PC-3 (cell line): ENCODE measurements at places on chromosomes 7 and 10. TPM values are rescaled to one million over a fixed set of nuclear protein-coding genes. Genes with fewer than 3 reads are reported as not detected.

DNA sequence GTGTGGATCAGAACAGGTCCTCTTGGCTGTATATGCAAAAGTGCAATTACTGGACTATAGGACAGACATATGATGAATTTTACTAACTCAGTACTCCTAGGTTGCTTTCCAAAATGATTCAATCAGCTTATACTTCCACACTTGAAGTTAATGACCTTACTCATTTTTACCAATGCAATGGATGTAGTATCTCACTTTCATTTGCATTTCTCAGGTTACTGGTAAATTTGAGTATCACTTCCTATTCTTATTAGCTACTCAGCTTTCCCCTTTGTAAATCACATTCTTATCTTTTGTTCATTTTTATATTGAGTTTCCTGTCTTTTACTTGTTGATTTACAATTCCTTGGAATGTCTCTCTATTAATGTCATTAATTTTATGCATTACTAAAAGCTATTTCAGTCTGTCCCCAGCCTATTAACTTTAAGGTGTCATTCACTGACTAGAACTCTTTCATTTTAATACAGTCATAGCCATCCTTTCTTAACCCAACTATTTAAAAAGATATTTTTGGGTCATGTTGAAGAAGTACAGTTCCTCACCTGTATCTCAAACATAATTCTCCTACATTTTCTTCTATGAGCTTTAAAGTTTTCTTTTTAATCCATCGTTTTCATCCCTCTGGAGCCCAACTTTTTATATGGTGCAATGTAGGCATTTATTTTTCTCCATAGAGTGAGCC lies 88.6 kb downstream of the VIM start:
- no peak for DNase-seq

The FAM241B gene
- 37.5 and 45.4 TPM in 2 replicates for total RNA-seq

The SPDYE2 gene
- not detected in 2 replicates for total RNA-seq

The TMEM209 gene
- total RNA-seq: 17.7 and 23.2 TPM in 2 replicates

The GDF2 gene
- total RNA-seq: not detected in 2 replicates

The POM121L12 gene
- not detected in 2 replicates for total RNA-seq
